ENCODE measurements at places on chromosomes 3 and 15. TPM values are rescaled to one million over a fixed set of nuclear protein-coding genes. Genes with fewer than 3 reads are reported as not detected.

DNA sequence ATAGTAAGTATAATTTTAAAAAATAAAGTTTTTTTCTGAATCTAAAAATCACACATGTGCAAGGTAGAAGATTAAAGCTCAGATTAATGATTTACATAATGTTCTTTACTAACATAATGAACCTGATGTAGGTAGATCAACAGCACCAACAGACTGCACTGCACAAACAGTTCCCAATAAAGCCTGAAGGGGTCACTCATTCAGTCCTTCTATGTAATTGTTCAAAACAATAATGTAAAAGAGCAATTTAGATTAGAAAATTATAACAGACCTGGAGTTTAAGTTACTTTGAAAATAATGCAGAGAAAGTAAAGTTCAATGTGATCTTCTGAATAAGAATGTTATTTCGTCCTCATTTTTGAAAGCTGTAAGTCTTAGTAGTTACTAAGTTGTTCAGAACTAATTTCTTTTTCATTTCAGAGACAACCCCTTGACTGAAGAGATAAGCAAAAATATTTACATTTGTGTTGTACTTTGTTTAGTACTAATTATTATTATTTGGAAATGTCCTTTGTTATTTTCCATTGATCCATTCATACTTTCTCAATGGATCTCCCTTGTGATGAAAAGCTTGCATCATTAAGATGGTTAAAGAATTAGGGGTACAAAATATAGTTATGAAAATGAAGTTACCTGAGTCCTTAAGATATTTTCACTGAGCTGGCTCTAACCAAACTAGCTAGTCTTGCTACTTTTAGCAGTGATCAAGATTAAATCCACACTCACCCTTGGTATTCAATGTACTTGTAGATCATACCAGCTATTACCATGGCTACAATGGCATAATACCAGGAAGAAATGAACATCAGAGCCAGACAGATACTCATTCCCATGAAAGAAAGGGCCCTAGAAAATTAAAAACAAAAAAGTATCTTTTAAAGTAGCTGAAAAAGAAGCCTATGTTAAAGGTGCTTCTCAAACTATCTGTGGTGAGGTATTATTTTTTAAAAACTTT is 16.8 kb downstream of the EMC4 start:
- H3K27me3 ChIP-seq = no peaks in the 10 kb centered on the region
- H3K4me1 ChIP-seq = no peaks in the 10 kb centered on the region
- H3K4me3 ChIP-seq = no peak overlapping the region
- DNase-seq = no peak
- peaks cover 87% of the 10 kb centered on the region for H3K36me3 ChIP-seq

DNA sequence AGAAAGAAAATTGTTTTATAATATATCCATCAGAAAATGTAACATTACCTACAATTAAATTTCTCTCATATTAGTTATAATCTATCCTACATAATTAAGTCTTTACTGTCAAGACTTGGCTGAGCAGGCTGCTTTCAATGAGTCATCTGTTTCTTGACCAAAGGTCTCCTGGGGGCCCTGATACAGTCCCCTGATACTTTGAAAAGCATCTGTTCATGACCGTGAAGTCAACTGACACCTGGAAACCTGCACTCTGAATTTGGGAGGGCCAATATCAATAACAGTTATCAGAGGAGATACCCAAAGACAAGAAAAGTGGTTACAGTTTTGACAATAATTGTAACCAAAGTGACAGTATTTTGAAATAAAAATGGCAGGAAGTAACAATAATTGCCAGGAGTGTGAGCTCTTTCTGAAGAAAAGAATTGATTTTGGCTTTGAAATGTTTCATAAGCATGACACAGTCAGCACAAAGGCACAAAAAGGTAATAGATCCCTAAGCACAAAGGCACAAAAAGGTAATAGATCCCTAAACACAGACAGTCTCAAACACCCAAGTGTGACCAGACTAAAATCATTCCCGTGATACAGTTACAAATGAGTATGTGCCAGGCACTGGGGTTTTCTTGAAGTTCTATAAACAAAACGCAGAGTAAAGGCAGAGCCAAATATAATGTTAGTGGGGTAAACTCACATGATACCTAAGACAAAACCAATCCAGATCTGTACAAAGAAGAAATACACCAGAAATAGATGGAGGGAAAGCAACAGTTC is 260.7 kb downstream of the PLOD2 start:
- no peaks in the 10 kb centered on the region for H3K27me3 ChIP-seq
- DNase-seq = no peak
- H3K36me3 ChIP-seq = no peaks in the 10 kb centered on the region
- H3K4me3 ChIP-seq = no peak overlapping the region
- H3K27ac ChIP-seq = no peak overlapping the region

- no peaks in the 10 kb centered on the region for H3K4me1 ChIP-seq
- no peaks in the 10 kb centered on the region for H3K36me3 ChIP-seq
- H3K4me3 ChIP-seq = no peak overlapping the region
- no peaks in the 10 kb centered on the region for H3K27me3 ChIP-seq
Observed at GRCh38 chr3:50550079-50550736, 17.3 kb downstream of the C3orf18 start.

HOMER2 gene
- 16.4 TPM for total RNA-seq

LPP gene
- 191 TPM for total RNA-seq

OR5K2 gene
- not detected for total RNA-seq

All from upper lobe of right lung (tissue), 1 donor.